ENCODE measurements at places on chromosomes 3 and 15.

- no peak for DNase-seq
Observed at GRCh38 chr3:184656458-184656828, 55.4 kb downstream of the MAGEF1 start.

- no peak for DNase-seq
Observed at GRCh38 chr15:89144491-89144890, 56.2 kb downstream of the ABHD2 start.

- DNase-seq = no peak
Observed at GRCh38 chr15:58074452-58074851, 8.9 kb upstream of the ALDH1A2 start.

DNA sequence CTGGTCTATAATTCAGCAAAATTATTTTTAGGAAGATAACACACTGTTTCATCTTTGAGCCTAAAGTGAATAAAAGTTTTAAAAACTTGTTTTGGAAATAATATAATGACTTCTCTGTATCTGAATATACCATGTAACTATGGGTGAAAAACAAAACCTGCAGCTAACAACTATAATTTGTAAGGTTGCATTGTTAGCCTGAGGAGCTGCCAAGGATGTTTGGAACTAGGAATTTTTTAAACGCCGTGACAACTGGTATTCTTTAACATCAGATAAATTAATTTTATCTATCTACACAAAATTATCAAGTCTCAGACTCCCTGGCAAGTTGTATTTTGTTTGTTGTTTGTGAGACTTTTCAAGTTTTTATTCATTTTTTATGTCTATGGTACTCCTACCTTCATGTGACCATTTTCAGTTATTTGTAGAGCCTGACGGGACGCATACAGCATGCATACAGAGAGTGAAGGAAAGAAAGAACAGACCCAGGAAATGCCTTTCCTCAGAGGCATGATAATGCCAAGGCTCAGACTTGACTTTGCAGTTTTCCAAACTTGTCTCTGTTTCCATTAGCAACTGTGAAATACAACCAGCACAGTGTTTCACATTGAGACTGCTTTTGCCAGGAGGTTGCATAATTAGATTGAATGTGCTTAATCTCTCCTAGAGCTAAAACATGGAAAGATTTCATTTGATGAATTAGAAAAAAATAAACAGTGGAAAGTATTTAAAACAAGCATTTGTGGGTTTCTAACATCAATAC is 60.8 kb upstream of the ARHGEF26 start:
- DNase-seq = no peak

GRCh38 chr3:35633332-35634124 is 5.8 kb upstream of the ARPP21 start:
- no peak for DNase-seq

GRCh38 chr15:32953533-32953910 is 235.7 kb downstream of the GREM1 start:
- no peak for DNase-seq
